Stimulated activated naive CD4-positive, alpha-beta T cell treated with Interleukin-2 at 50 U/mL for 16 hours (primary cell): ENCODE measurements at places on chromosomes 2 and 18.

DNA sequence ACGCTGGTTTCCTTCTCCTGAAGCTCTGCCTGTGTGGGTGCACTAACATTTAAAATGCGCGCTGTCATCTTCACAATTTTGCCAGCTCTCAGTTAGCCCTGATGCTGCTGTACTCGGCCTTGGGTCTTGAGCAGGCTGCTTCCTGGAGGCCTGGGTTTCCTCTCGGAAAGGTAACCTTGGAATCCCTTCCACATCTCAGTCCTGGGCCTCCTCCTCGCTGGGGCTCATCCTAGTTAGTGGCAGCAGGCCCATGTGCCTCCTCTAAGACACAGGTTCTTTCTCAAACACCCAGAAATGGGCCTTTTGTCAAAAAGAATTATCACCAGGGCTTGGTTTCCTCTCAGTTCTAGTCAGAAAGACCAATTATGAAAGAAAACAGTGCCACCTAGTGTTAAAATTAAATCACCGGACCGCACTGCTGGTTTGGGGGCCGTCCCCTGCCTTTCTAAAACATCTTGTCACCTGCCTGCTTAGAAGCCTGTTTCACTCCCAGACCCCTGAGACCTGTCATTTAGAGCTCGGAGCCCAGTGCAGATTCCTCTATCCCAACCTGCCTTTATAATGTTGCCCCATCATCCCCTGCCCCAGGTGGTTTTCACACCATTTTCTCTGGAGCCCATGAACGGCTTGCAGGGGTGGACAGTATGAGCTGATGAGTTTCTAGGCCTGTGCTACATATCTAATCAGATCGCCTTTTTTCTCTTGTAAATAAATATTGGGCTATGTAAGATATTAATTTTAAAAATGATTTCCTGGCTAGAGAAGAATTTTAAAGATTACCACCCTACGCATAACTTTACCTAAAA lies 42.4 kb downstream of the HK2 start:
- DNase-seq: peak; percentile 11

DNA sequence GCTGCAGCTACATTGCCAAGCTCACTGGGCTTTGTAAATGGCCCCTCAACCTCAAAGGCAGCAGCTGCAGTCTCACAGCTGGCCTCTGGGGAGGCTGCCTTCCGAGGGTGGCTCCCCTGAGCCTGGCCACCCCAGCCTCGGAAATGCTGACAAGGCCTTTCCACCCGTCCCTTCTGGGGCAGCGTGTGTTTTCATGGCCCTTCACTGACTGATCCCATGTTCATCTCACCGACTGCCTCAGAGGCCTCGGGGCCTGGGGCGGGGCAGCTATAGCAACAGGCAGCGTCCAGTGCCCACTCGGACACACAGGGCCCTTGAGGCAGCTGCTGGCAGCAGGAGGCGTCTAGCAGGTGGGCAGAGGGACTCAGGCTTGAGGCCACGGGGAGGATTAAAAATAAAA lies 149.7 kb downstream of the GLI2 start:
- no peak for DNase-seq

GRCh38 chr2:37619959-37620300 lies 51.5 kb downstream of the CDC42EP3 start:
- DNase-seq: no peak

- DNase-seq: no peak
Measured at GRCh38 chr2:173898996-173899395, 66.2 kb downstream of the SP3 start.

- no peak for DNase-seq
Measured at GRCh38 chr2:100929147-100929546, 72.9 kb upstream of the RPL31 start.

DNA sequence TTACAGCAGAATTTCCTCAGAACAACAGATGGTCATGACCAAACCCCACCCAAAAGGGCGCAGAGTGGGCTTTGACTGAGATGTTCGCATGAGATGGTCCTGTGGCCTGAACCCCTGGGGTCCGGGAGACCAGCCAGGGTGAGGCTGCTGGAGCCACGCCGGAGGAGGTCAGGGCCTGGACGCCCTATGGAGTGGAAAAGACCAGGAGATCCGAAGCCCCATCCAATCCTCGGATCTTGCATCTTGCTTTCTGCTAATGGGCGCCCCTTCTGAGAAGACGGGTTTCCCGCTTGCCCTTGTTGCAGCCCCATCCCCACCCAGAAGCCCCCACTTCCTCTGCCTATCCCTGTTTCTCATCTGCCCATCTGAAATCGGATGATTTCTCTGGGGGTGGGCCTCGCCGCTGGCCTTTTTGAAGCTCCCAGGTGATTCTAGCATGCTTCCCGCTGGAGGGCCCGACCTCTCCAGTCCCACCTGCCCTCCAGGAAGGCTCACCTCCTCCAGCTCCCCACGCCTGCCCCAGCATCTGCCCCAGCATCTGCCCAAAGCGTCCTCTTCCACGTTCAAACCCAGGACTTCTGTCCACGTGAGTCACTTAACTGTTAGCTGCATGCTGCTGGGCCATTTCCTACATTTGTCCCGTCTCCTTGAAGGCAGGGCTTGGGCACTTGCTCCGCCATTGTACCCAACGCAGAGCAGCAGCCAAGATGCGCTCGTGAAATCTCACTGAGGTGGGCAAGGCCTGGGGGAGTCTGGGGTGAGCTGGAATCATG lies 4.3 kb upstream of the CNDP1 start:
- no peak for DNase-seq

DNA sequence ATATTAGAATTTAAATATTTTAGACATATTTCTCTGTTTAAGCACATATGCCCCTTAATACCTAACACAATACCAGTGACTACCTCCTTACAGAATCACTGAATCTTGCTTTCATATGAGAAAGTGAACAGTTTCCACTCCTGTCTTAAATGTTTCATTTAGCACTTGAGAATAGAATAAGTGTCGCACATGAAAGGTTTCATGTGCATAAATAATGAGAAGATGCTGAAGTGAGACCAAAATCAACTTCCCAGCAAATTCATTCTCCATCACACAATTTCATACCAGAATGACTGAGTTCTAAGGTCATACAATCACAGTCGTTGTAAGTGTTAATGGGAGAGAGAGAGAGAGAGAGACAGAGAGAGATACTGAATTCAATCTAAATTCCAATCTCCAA lies 51.2 kb downstream of the ATIC start:
- DNase-seq: no peak

GRCh38 chr2:46813020-46813415 lies 102.6 kb downstream of the MCFD2 start:
- no peak for DNase-seq
